Left kidney (tissue), 8 donors: ENCODE measurements at places on chromosomes 12 and 14. TPM values are rescaled to one million over a fixed set of nuclear protein-coding genes. Genes with fewer than 3 reads are reported as not detected.

Gene ESPL1
- polyA plus RNA-seq = 18.9 TPM

Gene GARIN6
- not detected for polyA plus RNA-seq

Gene NRL
- 2.6 TPM for polyA plus RNA-seq

Gene DPF3
- 5.3 TPM for polyA plus RNA-seq

Gene NRIP2
- polyA plus RNA-seq = 29.7 TPM

Gene RASSF9
- polyA plus RNA-seq = 16.8 TPM

Gene KLRK1
- polyA plus RNA-seq = 1.8 TPM

Gene KRT86
- not detected for polyA plus RNA-seq

Gene FGD6
- 13.9 TPM for polyA plus RNA-seq

DNA sequence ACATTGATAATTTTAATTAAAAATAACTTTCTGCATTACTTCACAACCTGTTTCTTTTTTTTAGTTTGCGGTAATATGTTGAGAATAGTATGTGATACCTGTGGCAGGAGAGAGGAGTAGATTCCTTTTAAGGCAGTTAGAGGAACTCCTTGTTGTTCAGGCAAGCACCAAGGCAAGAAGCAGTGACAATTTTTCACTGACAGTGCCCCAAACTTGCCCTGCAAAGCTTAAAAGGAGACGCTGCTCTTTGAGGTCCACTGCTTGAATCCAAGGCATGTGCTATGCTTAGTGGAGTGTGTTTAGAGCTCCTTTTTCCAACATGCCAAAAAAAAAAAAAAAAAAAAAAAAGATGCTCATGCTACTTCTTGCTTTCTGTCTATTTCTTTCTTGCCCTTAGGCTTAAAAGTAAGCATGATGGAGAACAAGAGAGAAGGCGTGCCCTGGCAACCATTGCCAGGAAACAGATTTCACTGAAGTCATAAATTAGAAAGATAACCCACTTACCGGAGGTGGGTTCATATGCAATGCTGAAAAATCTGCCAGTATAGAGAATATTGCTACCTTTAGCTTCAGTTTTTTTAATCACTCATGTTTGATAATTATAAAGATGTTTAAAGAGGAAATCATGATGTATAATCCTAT lies 58.3 kb upstream of the DYRK2 start:
- peak; percentile 4 for DNase-seq

DNA sequence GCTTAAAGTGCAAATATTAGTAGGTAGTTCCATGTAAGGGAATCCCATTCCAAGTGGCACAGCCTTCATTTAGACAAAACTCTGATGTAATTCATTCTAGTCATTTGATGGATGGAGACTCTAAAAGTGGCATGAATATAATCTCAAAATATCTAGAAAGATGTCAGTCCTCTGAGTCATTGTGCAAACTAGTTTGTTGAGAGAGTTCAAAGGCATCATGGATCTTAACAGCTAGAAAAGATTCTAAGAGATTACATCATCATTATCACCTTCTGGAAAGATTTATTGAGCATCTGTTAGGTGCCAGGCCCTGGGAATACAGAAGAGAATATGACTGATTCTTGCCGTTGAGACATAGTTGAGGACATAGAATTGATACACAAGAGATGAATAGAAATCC lies 30.7 kb downstream of the CRADD start:
- no peak for DNase-seq

GRCh38 chr14:24337144-24337823 lies 2.4 kb upstream of the ADCY4 start:
- DNase-seq = no peak

DNA sequence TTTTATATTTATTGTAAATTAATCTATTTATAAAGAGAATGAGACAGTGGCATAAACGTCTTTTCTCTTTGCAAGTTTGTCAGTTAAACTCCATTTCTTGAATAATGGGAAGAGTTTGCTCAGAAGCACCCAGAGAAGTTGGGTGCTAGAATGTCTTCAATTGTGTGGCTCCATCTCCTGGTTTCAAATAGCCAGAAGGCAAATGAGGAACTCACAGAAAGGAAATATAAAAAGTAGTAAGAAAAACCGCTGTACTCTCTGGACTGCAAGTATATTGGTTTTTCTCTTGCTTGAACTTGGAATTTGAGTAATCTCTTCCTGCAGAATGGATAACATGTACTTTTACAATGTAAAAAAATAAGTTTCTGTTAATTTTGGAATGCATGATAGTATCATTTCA lies 217.5 kb downstream of the DPY19L2 start:
- no peak for DNase-seq

DNA sequence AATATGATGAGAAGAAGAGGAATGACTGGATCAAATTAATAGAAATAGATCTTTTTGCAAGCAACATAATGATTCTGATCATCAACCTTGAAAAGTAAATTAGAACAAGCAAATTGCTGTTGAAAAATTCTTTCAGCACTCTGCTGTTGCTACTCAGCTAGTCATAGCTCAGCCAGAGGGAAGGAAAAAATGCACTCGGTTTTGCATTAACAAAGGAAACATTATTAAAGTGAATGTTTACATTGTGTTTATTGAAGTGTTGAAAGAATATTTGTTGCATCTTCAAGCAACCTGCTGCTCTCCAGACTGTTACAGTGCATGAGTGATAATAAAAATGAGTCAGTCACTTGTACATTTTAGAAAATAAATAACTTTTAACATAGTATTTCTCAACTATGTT lies 26.5 kb downstream of the AP5M1 start:
- no peak for DNase-seq

GRCh38 chr12:128914908-128915563 lies 61.8 kb downstream of the GLT1D1 start:
- DNase-seq = no peak

DNA sequence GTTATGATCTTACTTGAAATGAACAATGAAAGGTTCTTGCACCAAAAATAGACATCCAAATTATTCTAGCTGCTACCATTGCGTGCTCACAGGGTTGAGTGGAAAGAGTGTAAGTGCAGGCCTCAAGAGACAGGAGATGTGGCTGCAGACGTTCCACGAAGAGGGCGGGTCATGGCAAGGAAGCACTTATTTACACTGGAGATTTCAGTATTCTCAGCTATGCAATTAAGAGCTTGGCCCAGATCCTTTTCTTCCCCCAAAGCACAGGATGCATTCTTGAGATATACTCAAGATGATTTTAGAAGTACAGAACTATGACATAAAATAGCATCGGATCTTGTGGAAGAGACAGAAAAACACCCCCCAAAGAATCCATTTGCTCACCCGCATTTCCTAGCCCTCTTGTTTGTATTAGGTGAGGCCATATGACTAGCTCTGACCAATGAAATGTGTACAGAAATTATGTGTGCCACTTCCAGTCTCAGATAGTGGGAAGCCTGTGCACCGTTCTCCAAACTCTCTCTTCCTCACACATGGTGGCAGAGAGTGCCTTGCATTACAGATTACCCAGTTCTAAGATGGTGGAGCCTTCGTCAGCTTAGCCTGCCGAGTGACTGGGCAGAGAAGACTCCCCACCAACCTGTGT lies 261.4 kb downstream of the TTC8 start:
- no peak for DNase-seq

DNA sequence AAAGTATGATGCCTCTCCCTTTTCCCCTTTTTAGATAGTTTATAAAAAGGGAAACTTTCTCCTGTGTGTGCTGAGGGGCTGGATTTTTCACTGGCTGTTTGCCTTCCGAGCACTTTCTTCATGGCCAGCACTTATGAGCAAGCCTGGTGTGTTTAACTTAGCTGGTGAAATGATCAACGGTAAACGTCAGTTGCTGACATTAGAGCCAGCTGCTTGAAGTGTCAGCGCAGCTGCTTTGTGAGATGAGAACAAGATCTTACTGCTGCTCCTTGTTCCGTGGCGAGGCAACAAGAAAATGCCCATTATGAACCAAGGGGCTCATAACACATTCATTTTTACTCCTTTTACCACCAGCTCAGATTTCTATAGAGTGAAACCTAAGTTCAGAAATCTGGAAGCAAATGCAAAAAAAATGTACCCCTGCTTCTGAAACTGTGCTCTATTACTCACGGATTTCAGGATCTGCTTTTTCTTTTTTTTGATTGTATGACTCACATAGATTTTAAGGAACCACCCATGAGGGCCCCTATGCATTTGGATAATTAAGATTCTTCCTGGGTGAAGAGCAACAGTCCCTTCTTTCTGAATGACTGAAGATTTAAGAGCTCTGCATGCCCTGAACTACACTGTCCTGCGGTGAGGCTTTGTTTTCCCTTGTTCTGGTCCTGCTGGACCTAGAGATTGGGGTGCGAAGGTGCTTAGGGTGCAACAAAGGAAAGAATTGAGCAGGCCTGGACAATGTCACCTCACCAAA lies 74.3 kb upstream of the CPM start:
- peak; percentile 50 for DNase-seq

DNA sequence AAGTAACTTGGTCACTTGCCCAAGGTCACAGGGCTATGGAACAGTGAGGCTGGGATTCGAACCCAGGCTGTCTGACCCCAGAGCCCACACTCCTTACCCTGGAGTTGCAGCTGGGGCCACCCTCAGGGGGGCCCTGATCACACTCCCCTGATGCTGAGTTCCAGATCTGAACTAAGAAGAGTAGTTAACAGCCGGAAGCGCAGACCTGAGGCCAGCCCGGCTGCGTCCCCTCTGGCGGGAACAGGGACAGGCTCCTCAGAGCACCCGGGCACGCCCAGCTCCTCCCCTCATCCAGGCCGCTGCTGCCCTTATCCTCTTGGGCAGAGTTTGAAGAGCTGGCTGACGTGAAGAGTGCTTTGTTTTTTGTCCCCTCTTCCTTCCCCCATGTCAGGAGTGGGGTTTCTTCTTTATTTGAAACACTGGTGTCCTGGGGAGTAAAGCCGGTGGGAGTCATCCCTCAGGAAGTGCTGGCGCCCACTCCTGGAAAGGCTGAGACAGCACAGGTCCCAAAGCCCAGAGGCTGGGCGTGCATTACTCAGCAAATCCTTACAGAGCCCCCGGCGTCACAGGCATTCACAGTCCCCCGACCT lies 8.7 kb downstream of the PHB2 start:
- peak; percentile 61 for DNase-seq

DNA sequence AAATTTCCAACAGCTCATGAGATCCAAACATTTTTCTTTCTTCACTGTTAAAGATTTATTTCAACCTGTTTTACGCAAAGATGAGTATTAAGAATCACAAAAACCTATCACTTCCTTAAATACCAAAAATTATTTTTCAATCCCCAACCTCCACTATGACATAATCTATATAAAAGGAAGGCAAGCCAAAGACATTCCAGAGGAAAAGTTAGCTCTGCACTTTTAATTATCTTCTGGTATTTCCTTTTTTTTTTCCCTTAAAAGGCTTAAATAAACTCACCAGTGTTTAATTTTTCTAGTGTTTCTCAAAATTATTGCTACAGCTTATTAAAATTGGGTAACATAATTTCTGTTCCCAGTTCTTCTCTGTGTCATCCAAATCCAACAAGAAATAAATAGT lies 75.9 kb downstream of the BMP4 start:
- no peak for DNase-seq

GRCh38 chr12:57096099-57096572 lies 7.2 kb downstream of the NAB2 start:
- no peak for DNase-seq

DNA sequence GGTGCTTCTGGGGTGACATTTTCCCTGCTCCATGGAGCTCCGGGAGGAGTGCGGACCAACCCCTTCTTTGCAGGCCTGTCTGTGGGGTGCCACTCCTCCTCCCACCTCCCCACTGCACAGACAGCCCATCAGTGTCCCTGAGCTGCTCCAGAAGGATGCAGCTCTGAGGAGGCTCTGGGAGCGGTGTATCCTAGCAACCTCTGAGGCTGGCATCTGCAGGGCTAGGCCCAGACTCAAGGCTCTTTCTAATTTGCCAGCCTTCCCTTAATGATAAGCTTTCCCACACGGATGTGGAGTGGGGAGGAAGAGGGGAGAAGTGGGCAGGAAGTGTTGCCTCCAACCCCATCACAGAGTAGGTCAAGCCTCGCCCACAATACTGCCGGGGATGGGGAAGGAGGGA lies 59.7 kb downstream of the CALM1 start:
- DNase-seq = no peak

GRCh38 chr14:95515080-95515489 lies 1.4 kb downstream of the SYNE3 start:
- no peak for DNase-seq

- DNase-seq = no peak
These were observed 159.3 kb downstream of the TTC8 start for GRCh38 chr14:88983755-88984154.

DNA sequence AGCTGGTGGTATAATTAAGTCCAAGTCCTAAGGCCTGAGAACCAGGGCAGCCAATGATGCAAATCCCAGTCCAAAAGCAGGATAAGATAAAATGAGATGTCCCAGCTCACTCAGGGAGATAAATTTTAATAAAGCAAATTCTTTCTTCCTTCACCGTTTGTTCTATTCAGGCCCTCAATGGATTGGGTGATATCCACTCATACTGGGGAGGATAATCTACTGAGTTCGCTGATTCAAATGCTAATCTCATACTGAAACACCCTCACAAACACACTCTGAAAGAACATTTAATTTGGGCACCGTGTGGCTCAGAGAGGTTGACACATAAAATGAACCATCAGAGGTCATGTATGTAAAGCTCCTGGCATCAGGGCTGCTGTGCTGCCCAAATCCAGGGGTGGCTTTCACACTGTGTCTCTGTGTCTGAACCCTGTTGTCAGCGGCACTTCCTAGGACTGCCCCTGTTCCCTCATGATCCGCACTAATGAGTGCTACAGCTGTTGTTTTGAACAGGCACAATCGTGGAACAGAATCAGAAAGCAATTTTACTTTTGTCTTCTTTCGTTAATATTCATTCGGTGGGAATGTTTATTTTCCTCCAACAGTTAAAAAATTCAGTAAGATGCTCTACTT lies 428.5 kb upstream of the FBXO33 start:
- no peak for DNase-seq

- no peak for DNase-seq
These were observed 22.4 kb downstream of the RXYLT1 start for GRCh38 chr12:63802012-63802608.

DNA sequence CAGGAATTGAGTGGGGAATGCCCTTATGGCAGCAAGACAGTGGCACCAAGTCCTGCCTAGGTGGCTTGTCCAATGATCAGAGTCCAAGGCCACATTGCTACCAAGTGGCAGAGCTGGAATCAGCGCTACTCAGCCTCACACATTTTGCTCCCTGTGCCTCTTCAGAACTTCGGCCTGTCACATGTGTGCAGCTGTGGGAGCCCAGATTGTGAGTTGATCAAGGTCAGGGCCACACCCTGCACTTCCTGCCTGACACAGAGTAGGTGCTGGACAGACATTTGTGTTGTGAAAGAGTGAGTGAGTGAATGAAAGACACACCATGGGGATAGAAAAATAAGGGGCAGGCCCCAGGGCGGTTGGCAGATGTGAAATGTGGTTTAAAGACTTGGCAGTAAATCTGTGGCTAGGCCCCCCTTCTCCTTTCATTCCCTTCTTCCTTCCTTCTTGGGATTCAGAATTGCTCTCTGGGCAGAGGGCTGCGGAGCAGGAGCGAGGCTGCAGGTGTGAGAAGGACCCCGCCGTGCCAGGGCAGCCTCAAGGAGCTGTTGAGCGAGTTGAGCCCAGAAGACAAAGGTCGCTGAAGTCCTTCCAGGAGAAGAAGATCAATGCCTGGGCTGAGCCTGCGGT lies 83.5 kb downstream of the SLC25A47 start:
- DNase-seq = no peak
